Karpas-422 (cell line): ENCODE measurements at places on chromosomes 3 and 15. TPM values are rescaled to one million over a fixed set of nuclear protein-coding genes. Genes with fewer than 3 reads are reported as not detected.

DNA sequence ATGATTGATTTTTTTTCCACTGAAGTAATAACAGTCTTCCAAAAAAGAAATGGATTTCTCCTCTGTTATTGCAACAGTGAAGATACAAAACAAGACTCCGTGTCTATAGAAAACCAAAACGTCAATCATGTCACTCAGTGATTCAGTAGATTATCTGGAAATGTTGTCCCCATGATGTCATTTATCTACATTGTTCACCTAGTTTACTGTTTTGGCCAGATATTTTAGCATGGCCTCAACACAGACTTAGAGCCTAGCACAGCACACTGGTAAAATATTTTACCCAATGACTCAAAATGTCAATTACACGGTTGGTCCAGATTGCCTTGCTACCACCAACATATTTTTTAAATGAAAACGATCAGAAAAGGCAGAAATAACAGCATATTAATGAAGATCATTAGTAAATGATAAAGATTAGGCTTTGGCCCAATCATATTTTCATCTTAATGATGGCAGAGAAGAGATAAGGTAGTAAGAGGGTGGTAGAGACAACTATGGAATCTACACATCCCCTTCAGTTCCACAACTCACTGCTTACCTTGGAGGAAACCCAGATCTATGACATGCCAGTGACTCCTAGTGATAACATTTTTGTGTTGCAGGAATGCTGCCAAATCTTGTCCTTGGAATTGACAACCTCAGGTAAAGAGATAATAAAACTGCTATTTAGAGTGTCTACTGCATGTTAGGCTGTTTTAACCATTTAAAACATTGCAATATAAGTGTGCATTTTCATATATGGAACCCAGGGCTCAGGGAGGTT, 347.7 kb upstream of the ARPP21 start:
- DNase-seq: no peak

DNA sequence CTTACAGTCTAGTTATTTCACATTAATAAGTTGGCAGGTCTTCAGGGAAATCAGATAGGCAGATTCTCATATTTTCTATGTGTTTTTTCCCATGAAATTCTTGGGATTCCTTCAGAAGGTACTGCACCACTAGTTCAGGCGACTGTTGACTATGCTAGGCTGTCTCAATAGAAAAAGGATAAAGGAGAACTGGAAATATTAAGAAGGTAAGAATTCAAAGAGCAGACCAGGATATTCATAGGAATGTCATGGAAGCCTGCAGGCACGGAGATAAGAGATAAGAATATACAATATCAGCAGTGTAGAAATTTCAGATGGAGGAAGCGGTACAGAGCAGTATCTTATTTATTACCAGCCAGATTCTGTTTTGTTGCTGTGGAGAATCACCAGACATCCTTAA, 432.1 kb upstream of the MDFIC2 start:
- no peak for DNase-seq

Gene TMEM212
- total RNA-seq: not detected in 2 replicates

Gene CPNE4
- total RNA-seq: not detected in 2 replicates

Gene ZSCAN2
- 21.8 and 27.2 TPM in 2 replicates for total RNA-seq

DNA sequence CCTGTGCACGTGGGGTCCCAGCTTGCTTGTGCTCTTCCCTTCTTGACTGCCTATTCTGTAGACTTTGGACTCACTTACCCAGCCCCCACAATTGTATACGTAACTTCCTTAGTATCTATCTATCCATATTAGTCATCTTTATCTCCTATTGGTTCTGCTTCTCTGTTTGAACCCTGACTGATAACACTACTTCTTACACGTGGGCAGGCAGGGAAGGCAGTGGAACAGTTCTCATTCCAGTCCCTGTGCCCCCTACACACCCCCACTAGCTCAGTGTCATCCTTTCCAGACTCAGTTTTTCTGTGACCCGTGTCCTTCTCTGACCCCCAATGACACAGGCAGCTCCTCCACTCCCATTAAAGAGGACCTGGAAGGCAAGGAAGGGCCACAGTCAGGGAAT, 74.2 kb upstream of the FBN1 start:
- DNase-seq: peak; percentile 35

Gene CEP19
- total RNA-seq: 2.6 and 4.0 TPM in 2 replicates

DNA sequence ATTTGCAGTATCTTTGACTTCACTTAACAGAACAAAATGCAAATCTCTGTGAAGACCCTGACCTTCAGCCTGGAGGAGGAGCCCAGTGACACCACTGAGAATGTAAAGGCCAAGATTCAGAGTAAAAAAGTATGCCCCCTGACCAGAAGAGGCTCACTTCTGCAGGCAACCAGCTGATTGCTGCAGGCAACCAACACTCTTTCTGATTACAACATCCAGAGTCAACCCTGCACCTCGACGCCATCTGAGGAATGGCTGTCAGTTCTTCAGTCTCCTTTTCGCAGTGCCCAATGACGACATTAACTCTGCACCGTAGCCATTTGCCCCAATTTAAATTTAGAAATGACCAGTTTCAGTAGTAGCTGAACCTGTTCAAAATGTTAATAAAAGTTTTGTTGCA, 14.9 kb downstream of the ATP13A3 start:
- no peak for DNase-seq

- no peak for DNase-seq
Measured at GRCh38 chr3:32619395-32619794, 48.7 kb upstream of the DYNC1LI1 start.

DNA sequence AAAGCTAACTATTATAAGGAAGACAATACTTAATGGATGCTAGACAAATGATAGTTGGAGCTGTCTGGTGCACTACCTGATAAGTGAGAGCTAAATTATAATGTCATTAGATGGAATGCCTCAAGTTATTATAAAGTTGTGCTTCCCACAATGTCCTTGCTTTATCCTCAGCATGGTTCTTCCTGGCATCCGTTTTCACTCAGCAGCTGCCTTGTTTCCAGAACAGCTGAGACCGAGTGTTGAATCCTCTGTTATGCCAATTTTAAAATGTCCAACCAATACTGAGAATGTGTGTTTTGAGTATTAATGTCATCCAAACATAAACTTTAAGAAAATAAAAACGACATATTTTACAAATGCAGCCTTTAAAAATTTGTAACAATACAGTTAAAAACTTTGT, 286.7 kb upstream of the SOX2 start:
- DNase-seq: no peak

GRCh38 chr15:30038667-30039523, 43.9 kb upstream of the GOLGA8J start:
- DNase-seq: no peak

DNA sequence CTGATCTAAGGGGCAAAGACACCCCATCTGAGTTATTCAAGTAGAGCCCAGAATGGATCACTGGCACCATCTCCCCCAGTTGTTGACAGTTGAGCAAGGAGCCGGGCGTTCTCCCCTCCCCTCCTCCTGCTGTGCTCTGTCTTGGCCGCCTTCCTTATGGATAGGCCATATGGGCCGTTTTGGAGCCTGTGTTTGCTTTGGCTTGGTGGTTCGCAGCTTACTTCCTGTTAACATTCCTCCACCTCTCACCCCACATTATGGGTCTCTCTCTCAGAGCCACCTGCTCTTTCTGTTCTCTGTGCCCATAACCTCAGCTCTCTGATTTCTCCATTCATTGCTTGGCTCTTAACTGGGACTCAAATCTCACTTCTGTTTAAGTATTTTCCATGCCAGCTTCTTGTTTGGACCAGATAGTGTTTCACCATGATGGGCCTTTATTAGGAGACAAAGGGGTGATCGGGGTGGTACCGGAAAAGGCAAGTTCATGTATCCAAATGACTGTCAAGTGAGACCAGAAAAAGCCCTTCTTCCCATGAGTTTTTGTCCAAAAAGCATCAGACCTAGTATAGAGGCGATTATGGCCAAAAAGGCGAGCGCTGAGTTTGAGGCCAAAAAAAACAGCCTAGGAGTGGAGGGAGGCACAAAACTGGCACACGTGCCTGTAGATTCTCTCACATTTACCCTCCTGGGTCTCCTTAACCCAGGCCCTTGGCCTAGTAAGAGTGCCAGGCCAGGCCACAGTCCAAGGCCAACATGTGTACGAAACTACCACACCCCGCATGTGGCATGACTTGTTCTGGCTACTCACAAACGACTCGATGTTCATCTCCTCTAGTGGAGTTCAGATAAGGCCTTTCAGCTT, 62.6 kb downstream of the DUT start:
- DNase-seq: no peak

DNA sequence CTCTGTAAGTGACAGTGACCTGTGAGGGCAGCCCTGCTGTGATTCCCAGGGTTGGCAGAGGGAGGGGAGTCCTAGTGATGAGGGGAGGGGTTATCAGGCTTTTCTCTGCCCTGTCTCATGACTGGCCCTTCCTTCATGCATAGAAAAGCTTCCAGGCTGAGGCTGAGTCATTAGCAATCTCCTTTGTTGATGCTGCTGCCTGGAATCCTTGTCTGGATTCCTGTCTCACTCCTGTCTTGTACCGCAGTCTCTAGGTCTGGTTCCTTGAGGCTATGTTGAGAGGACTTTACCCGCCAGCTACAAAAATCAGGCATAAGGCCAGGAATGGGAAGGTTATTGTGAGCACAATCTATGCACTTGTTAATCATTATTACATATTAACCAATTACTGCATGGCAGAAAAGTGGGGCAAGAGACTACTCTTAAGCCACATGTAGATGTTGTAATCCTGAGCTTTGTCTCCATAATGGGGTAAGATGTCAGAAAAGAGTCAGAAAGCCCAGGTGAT, 7.2 kb downstream of the KLHL6 start:
- no peak for DNase-seq

DNA sequence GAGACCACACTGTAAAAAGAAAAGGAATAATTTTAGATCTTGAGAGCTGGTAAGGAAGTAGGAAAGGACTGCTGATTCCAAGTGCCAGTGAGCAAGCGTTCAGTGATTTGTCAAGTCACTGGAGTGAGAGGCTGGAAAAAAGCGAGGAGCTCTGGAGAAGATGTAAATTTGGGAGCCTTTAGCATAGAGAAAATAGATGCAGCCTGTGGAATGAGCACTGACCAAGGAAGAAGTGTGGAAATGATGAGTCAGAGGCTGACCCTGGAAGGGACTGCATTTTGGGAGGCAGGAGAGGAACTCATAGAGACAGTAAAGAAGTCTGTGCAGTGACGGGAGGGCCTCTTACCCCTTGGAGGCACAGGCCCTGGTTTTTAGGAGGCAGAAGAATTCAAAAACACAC, 17.1 kb upstream of the ABTB1 start:
- DNase-seq: no peak

- peak; percentile 85 for DNase-seq
Measured at GRCh38 chr3:57164657-57165573, at the start of gene IL17RD. Gene IL17RD (minus strand): TSS chr3:57165353. CDS start chr3:57165286, 67 bp downstream.

- no peak for DNase-seq
Measured at GRCh38 chr3:149497966-149498670, 23.6 kb downstream of the TM4SF4 start.

DNA sequence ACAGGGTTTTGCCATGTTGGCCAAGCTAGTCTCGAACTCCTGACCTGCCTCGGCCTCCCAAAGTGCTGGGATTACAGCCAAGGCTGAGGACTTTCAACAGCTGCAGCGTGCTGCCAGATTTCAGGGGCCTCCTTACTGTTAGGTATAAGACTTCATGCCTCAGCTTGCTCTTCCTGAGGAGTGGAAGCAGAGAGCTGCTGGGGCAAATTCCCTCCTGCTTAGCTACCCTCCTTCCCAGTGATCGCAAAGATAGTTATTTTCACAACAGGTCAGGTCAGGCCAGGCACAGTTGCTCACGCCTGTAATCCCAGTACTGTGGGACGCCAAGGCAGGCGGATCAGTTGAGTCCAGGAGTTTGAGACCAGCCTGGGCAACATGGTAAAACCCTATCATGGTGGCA, 2.6 kb upstream of the CPNE9 start:
- no peak for DNase-seq

DNA sequence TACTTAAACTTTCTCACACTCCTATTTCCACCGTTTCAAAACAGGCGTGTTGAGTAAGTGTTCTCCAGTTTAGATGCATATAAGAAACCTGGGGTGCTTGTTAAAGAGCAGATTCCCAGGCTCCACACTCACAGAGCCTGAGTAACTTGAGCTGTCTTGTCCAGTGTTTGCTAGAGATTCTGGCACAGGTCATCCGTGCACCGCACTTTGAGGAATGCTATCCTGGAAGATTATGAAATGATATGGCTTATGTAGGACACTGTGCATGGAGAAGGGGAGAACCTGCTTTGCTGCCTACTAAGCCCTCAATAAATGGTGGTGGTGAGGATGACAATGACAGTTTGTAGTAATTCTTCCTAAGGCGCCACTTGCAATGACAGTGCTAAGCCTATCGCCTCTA, 273.7 kb downstream of the PDZRN3 start:
- DNase-seq: no peak

Gene LSAMP
- not detected in 2 replicates for total RNA-seq

DNA sequence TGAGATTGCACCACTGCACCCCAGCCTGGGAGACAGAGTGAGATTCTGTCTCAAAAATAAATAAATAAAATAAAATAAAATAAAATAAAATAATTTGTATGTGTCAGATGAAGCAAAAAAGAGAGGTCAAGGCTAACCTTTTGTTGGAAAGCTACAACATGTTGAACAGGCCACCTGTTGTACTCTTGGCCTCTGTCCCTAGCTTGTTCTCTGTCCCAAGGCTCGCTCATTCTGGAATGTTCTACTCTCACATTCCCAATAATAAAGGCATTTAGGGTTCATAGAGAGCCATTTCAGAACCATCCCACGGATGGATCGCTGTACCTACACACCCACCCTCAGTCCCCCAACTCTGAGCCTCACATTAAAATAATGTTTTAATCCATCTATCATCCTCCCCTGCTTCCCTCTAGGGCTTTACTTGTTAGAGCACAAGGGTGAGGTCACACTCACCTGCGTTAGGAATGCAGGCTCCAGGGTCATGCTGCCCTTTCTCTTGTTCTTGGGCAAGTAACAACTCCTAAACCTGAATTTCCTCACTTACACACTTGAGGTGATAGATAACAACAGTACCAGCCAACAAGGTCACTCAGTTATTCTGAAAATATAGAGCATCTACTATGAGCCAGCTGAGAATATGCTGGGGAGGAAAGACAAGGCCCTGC, 24.9 kb upstream of the KCTD6 start:
- DNase-seq: no peak

Gene OR5K3
- total RNA-seq: not detected in 2 replicates

- DNase-seq: no peak
Measured at GRCh38 chr3:184426691-184427141, 46.9 kb downstream of the CHRD start.

DNA sequence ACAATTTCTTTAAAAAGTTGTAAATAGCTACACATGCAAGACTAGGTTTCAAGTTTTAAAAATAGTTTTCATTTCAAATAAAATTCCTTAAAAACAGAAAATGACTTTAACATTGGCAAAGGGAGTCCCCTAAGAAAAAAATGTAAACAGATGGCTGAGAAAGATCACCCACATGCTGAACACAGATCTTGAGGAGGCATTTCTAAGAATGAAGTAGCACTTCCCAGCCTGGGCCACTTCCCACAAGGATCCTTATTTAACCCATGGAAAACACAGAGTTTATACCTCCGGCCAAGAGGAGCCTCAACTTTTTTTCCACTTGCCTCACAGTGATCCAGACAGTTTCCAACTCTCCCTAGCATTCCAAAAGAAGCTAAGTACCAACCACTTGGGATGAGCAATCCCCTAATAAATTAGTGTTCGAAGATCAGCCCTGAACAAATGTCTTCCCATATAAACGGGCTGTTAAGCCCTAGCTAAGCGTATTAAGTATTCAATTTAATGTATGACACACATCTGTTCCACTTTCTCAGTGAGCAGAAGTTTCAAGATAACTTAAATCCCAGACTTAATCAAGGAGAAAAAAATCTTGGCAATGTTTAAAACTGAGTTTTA, 61.4 kb downstream of the GADL1 start:
- DNase-seq: no peak
